Fibroblast of skin of right quadriceps (primary cell): ENCODE measurements at places on chromosomes 13 and 19.
A peak's percentile ranks its signal among the peaks of the same experiment; 100 is the strongest.

DNA sequence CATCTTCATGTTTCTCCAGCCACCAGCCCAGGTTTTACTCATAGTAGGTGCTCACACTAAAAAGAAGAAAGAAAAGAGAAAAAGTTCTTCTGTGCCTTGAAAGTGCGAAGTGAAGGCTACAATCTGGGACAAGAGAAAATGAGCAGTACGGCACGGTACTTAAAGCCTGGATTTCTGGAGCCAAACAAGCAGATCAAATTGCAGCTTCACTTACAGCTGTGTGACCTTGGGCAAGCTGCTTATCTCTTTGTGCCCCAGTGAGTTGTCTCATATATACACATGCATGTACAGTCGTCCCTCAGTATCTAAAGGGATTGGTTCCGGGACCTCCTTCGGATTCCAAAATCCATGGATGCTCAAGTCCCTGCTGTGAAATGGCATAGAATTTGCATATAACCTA lies 41.8 kb downstream of the GSX1 start:
- no peak for DNase-seq

- DNase-seq = no peak
Measured at GRCh38 chr19:29695765-29696564, 19.1 kb downstream of the C19orf12 start.

- DNase-seq = peak; percentile 80
Measured at GRCh38 chr19:46442808-46443450, 14.2 kb upstream of the PNMA8C start.

DNA sequence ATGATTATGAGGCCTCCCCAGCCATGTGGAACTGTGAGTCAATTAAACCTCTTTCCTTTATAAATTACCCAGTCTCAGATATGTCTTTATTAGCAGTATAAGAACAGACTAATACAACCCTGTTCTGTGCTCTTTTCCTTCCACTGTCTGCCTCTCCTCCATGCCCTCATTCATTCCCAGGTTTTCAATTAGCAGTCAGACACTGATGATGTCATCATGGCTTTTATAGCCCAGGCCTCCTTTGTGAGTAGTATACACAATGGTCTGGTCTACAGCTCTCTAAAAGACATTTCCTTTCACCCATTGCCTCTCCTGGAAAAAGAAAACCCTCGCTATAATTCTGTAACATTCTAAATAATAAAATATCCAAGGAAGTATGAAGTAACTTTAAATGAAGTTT lies 25.5 kb downstream of the FGF14 start:
- DNase-seq = no peak

GRCh38 chr13:71625694-71626093 lies 241.3 kb downstream of the DACH1 start:
- peak; percentile 44 for DNase-seq

DNA sequence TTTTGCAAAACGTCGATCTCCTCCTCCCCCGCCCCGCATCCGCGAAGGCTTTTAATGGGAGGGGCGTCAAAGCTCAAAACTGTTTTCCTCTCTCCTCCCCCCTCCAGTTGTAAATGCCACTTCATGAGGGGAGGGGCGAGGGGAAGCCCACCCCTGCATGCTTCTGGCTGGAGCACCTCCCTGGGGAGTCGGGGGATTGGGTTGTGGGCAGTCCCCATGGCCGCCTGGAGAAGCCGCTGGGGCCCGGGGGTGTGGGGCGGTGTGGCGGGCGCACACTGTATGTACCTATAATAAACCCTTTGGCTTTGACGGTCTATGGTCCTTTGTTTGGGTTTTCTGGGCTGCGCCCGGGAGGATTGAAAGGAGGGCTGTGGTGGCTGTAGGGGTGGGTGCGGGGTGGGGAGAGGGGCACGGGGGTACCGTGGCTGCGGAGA lies 505 bp upstream of the SHKBP1 start:
- DNase-seq = no peak

DNA sequence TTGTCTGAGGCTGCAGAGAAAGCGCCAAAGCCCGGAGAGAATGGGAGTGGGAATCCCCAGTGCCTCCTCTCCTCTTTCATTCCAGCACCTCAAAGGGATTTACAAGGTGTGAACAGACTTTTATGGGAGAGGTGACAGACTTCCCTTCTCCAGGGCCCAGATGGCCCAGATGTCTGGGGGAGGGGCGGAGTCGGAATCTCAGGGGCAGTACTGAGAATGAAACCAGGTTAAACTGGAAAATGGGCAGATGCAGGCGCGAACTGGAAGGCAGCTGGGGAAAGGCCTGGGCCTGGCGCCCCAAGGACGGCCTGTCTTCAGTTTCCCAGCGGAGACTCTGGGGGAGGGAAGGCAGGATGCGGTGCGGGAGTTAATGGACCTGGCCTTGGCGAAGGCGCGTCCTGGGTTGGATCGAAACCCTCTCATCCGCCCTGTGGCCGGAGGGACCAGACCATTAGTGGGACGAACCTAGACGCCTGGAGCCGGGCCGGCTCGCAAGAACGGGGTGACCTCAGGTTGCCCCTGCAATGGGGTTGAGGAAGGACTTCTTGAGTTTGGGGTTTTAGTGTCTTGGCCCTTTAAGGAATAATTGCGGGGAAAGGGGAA lies 592 bp upstream of the TRIP10 start:
- no peak for DNase-seq

DNA sequence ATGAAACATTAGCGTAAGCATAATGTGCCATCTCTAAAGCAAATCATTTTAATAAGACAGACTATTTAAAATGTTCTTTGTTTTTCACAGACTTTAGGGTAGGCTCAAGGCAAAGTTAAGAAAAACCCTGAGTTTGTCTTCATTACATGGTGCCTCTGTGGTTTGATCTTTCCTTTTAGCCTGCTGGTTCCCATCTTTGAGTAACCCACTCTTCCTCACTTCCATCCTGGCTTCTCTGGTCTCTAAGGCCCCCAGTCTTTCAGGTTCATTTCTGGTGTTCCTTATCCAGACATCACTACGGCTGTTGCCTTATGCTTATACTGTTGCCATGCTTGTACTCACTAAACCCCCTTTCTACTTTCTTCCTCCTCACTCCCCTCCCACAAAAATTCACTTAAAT lies 38.4 kb downstream of the DACH1 start:
- DNase-seq = no peak

DNA sequence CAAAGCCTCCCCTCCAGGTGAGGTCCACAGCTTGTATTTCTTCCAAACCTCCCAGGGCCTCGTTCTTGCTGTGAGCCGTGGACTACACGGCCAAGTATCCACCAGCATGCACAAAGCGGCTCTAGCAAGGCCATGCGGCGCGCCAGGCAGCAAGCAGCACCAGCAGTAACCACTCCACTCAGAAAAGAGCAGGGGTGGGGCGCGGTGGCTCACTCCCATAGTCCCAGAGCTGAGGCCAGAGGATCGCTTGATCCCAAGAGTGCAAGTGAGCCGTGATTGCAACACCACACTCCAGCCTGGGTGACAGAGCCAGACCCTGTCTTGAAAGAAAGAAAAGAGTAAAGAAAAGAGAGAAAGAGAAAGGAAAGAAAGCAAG lies 4.7 kb downstream of the CCDC8 start:
- DNase-seq = no peak

DNA sequence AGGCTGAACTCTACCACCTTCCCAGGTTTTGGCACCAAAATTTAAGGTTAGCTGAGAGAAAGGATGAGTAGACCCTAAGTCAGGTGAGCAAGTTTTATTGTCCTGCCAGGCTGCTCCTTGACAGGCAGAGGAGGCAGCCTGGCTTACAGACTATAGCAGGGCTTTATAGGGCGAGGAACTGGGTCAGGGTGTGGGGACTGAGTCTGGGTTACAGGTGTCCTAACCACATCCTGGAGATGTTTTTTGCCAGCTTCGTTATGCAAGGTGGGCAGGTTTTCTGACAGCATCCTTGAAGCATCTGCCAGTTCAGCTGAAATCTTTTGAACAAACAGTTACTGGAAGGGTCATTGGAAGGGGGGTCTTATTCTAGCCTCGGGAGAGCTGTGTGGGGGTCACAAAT lies 905.7 kb upstream of the SLITRK5 start:
- no peak for DNase-seq

DNA sequence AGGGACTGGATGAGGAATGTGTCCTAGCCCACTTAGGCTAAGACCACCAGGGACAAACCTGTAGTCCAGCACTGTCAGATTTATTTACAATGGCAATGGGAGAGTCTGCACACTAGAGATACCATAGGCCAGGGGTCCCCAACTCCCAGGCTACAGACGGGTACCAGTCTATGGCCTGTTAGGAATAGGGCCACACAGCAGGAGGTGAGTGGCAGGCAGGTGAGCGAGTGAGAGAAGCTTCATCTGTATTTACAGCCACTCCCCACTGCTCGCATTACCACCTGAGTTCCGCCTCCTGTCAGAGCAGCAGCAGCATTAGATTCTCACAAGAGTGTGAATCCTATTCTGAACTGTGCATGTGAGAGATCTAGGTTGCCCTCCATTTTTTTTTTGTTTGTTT lies 2.4 kb downstream of the THAP8 start:
- DNase-seq = no peak

GRCh38 chr13:46354156-46355087 lies 32.6 kb downstream of the RUBCNL start:
- peak; percentile 97 for DNase-seq

- peak; percentile 39 for DNase-seq
Measured at GRCh38 chr13:29369060-29369743, 226.3 kb downstream of the SLC7A1 start.

DNA sequence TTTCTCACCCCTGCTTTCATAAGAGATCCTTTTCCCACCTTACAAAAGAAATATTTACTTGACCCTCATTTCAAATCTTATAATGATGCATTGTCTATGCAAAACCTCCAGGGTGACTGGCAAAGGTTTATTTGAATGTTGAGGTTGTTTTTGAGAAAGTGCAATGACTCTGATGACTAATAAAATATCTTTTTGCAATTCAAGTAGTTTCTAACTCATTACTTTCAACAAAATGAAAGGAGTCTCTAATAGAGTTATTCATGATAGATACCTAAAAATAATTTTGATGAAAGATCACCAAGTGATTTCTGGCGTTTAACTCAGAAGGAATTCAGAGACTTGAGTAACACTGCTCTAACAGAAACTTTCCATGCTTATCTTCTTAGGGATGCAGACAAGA lies 144.2 kb downstream of the FOXO1 start:
- no peak for DNase-seq

DNA sequence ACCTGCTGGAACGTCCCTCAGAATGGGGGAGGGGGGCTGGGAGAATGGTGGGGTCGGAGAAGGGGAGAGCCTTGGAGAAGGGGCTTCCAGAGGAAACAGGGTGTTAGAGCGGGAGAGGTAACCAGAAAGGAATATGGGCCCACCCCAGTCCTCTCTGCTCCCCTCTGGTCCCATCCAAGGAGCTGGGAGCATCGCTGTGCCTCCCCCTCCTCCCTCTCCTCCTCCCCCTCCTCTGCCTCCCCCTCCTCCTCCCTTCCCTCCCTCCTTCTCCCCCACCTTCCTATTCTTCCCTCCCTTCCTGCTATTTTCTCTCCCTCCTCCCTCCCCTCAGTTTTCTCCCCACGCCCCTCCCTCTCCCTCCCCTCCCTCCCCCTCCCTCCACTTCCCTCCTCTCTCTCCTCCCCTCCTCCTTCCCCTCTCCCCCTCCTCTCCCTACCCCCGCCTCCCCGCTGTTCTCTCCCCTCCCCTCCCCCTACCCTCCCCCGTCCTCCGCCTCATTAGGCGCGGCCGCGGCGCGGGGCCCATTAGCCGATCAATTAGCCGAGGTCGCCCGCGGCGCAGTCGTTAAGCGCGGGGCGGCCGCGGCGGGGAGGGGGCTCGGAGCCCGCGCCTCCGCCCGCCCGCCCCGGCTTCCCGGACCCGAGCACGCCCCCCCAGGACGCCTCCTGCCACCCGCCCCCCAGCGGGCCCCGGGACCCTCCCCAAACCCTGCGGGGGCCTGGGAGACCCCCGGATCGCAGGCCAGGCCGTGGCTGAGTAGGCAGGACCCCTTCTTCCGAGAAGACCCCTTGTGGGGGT lies 15.4 kb downstream of the TLE5 start:
- peak; percentile 43 for DNase-seq

DNA sequence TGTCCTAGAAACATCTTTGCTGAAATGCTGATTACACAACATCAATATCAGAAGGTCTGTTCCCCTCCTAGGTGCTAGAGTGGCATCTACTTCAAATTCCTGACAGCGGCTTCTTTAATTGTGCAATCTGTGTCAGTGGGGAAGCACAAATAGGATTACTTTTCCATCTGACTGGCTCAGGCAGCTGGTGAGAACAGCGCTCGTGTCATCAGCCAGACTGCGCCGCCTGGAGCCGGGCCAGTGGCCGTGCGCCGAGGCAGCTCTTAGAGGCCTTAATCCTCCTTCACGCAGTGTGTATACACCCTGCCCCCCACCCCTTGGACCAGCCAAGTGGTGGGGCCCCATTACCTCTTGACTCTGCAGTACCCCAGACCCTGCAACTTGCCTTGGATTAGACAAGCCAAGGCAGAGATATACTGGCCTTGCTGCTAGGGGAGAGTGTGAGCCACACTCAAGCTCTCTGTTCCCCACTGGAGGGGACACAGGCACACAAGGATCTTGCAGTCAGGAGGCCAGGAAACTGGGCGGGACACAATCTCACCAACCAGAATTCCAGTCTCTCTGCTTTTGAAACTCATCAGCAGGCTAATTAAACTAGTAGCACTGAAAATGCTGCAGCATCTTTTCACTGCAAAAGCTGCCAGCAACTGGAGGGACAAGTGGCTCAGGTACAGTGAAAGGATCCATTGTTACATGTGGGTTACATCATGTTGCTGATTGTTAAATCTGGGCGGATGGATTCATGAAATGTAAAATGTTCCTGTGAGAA lies 48.9 kb upstream of the EPHX3 start:
- DNase-seq = peak; percentile 85

DNA sequence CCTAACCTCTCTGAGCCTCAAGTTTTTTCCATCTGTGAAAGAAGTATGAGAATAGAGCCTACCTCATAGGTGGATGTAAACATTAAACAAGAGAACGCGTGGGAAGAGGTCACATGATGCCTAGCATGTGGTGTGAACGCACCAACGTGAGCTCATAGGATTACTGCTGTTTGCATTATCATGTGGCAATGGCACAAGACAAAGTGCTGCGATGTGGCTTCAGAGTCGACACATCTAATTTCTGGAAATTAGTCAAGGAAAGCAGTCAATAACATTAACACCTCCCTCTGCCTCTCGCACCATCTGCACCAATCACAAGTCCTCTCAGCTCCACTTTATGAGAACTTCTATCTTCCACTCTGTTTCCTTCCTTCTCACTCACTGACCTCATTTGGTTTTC lies 489.7 kb downstream of the COG6 start:
- DNase-seq = no peak

- no peak for DNase-seq
Measured at GRCh38 chr19:18282788-18283141, 1.3 kb upstream of the JUND start.

DNA sequence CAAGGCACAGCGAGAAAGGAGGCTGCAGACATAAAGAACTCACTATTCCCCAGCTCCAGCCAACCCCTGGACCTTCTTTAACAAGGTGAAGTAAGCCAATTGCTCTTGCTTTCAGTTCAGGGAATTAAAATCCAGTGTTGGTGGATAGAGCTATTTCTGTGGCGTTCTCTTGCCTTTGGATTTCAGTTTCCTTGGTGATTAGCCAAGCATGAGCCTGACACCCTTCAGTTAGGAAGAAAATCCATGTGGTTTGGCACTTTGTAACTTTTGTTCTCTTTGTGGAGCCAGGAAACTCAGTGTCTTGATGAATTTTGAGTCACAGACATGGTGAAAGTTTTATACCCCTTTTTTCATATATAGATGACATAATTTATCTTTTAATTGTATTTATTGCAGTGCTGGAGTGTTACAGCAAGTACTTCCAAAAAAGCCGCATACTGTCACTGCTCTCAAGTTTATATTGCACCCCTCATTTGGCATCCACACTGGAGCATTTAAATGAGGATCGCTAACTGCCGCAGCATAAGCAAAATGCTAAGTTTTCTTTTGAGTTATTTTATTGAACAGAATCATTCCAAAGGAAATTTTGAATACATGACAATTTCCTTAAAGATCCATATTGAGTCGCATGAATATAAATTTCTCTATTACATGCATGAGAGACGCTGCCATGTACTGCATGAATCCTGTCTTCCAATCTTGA lies 406.8 kb downstream of the MYO16 start:
- peak; percentile 37 for DNase-seq
